Activated CD4-positive, alpha-beta memory T cell treated with anti-CD3 and anti-CD28 coated beads for 36 hours (primary cell): ENCODE measurements at places on chromosomes 12 and 14.

DNA sequence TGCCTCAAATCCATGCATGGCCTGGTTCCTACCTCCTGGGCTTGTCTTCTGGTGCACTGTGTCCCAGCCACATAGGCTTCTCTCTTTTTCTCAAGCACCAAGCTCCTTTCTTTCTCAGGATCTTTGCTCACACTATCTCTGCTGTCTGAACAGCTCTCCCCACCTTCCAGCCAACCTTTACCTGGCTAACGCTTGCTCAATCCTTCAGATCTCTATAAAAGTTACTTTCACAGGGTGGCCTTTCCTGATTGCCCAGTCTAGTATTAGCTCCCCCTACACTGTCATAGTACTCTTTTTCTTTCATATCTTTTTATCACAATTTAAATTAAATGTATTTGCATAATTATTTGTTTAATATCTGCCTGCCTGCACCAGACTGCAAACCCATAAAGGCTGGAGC, 3.8 kb downstream of the PARP11 start:
- H3K36me3 ChIP-seq: peaks cover 19% of the 10 kb centered on the region
- H3K27ac ChIP-seq: peak overlapping the region; percentile 76
- no peak for DNase-seq
- no peak overlapping the region for H3K4me3 ChIP-seq
- H3K4me1 ChIP-seq: peaks cover 55% of the 10 kb centered on the region

GRCh38 chr12:70365398-70365647, 767 bp upstream of the KCNMB4 start:
- H3K4me3 ChIP-seq: peak overlapping the region; percentile 73
- no peak overlapping the region for H3K27ac ChIP-seq

DNA sequence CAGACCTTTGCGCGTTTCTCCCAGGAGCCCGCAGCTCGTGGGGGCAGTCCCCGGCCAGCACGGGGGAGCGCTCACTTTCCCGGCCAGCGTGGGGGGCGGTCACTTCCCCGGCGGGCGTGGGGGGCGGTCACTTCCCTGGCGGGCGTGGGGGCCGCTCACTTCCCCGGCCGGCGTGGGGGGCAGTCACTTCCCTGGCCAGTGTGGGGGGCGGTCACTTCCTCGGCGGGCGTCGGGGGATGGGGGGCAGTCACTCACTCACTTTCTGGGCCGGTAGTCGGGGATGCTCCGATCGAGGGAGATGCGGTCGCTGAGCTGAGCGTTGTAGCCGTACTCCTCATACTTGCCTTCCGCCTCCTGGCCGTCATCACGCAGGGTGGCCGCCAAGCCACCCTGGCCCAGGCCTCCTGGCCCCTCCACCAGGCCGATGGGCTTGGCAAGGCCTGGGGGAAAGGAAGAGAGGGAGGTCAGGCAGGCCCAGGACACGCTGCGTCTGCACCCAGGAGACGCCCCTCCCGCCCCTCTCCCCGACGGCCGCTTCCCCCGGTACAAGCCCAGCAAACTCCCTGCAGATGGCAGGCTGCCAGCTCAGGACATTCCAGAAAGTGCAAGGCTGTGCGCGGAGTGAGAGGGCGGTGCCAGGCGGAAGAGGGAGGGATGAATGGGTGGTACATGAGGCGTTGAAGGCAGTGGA, 43.3 kb downstream of the GALNT9 start:
- no peak overlapping the region for H3K4me3 ChIP-seq
- peaks cover 15% of the 10 kb centered on the region for H3K4me1 ChIP-seq
- H3K27me3 ChIP-seq: peaks cover 25% of the 10 kb centered on the region
- no peaks in the 10 kb centered on the region for H3K36me3 ChIP-seq
- peak; percentile 15 for DNase-seq

DNA sequence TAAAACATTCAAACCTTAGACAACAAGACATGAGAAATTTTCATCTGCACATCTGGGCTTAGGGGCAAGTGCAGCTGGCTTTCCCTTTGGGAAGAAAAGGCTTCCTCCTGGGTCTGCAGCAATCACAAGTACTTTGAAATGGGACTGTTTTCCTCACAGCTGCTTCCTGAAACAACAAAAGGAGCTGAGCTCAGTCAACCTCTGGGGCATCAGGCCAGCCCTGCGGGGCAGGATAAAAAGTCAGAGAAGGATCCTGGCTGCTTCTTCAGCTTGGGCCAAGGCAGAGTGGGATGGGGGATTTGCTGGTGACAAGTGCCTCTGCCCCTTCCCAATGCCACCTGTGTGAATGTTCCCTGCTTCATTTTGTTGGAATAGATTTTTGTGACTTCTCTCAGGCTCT, 16.2 kb upstream of the SDR39U1 start:
- H3K27me3 ChIP-seq: no peaks in the 10 kb centered on the region
- DNase-seq: no peak
- peaks cover 5% of the 10 kb centered on the region for H3K4me1 ChIP-seq
- H3K36me3 ChIP-seq: peaks cover 11% of the 10 kb centered on the region

GRCh38 chr14:23217032-23218020, 20.4 kb upstream of the RNF212B start:
- H3K27ac ChIP-seq: no peak overlapping the region
- no peaks in the 10 kb centered on the region for H3K36me3 ChIP-seq
- no peak for DNase-seq

GRCh38 chr12:104354167-104354867, 50.8 kb downstream of the EID3 start:
- DNase-seq: no peak
- no peak overlapping the region for H3K27ac ChIP-seq
- peaks cover 10% of the 10 kb centered on the region for H3K36me3 ChIP-seq
- H3K4me3 ChIP-seq: no peak overlapping the region

GRCh38 chr12:32261638-32262037, 137.7 kb upstream of the FGD4 start:
- no peaks in the 10 kb centered on the region for H3K27me3 ChIP-seq
- DNase-seq: peak; percentile 25
- peaks cover 11% of the 10 kb centered on the region for H3K4me1 ChIP-seq
- H3K4me3 ChIP-seq: no peak overlapping the region
- peaks cover 4% of the 10 kb centered on the region for H3K36me3 ChIP-seq
- H3K27ac ChIP-seq: no peak overlapping the region

DNA sequence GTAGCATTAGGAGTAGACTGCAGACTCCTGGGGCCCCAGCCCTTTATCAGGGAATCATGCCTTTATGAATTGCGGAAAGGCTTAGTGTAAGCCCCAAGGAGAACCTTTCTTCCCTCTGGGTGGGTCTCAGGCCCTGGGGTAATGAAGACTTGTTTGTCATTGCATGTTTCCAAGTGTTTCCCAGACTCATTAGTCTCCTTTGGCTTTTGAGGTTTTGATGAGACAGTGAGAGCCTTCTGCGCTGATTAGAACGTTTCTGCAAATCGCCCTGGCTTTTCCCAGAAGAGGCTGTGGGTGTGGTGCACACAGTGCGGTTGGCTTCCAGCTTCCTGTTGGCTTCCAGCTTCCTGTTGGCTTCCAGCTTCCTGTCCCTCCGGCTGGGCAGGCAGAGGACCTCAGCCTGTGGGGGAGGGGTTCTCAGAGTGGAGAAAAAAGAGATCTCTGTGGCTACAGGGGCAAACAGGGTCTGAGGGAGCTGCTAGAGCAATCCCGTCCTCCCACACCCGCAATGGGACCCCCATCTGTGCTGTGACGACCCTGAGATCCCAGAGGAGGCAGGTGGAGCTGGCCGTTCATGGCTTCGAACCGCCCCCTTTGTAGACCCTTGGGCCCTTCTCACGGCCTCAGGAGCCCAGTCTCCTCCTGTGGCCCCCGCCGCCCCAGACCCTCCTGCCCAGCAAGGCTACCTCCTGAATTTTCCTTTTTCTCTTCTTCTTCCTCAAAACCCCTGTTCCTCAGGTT, 42.1 kb downstream of the GPR68 start:
- peaks cover 33% of the 10 kb centered on the region for H3K4me1 ChIP-seq
- H3K4me3 ChIP-seq: no peak overlapping the region
- peaks cover 69% of the 10 kb centered on the region for H3K36me3 ChIP-seq
- peak overlapping the region; percentile 39 for H3K27ac ChIP-seq

DNA sequence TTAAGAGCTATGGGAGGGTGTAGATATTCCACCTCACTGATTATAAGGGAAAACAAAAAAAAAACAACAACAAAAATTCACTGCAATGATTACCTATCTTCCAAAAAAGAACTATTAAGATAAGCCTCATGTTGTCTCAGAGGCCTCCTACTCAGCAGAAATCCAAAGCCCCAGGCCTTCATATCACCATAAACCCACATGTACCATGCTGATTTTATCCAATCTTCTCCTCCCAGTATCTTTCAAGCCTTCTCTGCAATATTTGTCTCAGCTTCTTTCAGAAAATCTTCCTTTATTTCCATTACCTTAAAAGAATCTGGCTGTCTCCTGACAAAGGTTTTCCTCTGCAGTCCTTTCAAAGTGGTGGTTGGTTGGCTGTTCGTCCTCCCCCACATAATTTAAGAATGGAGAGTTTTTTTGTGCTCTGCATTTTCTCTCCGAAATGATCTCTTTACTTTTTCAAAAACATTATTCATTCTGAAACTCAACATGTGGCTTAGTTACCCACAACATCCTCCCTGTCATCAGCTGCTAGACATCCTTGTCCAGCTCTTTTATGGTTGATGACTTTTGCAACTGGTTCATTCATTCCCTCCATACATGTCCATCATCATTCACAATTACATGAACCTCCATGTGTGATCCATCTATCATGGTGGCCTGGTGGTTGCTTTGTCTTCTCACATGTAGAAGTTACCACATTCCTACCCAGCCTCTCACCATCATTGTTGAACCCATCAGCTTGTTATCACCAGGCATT, 2.9 kb upstream of the EPYC start:
- no peak overlapping the region for H3K4me3 ChIP-seq
- no peak for DNase-seq
- no peak overlapping the region for H3K27ac ChIP-seq
- H3K4me1 ChIP-seq: peaks cover 14% of the 10 kb centered on the region
- H3K36me3 ChIP-seq: no peaks in the 10 kb centered on the region

- DNase-seq: no peak
- no peak overlapping the region for H3K27ac ChIP-seq
- H3K4me1 ChIP-seq: peaks cover 39% of the 10 kb centered on the region
- no peak overlapping the region for H3K4me3 ChIP-seq
Measured at GRCh38 chr12:25372969-25373817, 122.5 kb upstream of the KRAS start.

- H3K27me3 ChIP-seq: no peaks in the 10 kb centered on the region
- peaks cover 3% of the 10 kb centered on the region for H3K36me3 ChIP-seq
Measured at GRCh38 chr14:65366802-65367565, 45.5 kb upstream of the FUT8 start.

GRCh38 chr12:112018571-112019237, 5.5 kb downstream of the ERP29 start:
- no peaks in the 10 kb centered on the region for H3K27me3 ChIP-seq
- H3K4me1 ChIP-seq: peaks cover 54% of the 10 kb centered on the region
- H3K4me3 ChIP-seq: no peak overlapping the region
- H3K27ac ChIP-seq: peak overlapping the region; percentile 59
- DNase-seq: no peak
- H3K36me3 ChIP-seq: peaks cover 31% of the 10 kb centered on the region

GRCh38 chr14:96673706-96674105, 123.5 kb upstream of the VRK1 start:
- no peak overlapping the region for H3K4me3 ChIP-seq
- H3K4me1 ChIP-seq: no peaks in the 10 kb centered on the region
- no peak overlapping the region for H3K27ac ChIP-seq
- no peaks in the 10 kb centered on the region for H3K36me3 ChIP-seq

DNA sequence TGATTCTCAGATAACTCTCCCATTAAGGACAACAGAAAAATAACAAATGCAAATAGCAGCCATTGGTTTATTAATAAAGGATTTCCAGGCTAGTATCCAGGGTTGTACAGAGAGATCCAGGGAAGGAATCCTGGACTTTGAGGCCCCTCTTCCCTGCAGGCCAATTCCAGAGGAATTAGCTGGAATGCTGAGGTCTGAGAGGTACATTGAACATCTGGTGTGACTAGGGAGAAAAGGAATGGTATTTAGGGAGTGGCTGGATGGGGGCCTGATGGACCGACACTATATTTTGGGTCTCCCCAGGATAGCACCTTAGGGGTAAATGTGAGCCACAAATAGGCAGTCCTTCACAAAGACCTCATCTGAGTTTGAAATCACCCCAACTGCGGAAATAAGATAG, 924.5 kb downstream of the AACS start:
- peaks cover 5% of the 10 kb centered on the region for H3K27me3 ChIP-seq
- H3K36me3 ChIP-seq: no peaks in the 10 kb centered on the region
- no peaks in the 10 kb centered on the region for H3K4me1 ChIP-seq

DNA sequence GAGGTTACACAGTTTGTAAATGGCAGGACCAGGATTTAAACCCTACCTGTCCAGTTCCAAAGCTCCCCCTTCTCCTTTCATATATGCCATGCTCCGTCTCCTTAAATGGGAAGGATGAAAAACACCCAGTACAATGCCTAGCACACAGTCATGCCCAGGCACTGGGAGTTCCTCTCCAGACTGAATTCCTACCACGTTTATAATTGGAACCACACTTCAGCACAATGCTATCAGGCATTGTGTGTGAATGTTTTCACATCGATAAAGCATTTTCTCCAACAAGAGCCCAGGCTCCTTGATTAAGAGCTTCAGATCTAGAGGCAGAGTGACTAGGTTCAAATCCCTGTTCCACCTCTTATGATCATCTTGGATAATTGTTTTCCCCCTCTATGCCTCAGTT, 2.7 kb upstream of the NUAK1 start:
- no peaks in the 10 kb centered on the region for H3K36me3 ChIP-seq
- no peak overlapping the region for H3K4me3 ChIP-seq
- no peak overlapping the region for H3K27ac ChIP-seq
- H3K27me3 ChIP-seq: peaks cover 50% of the 10 kb centered on the region
- no peak for DNase-seq
- H3K4me1 ChIP-seq: peaks cover 11% of the 10 kb centered on the region

GRCh38 chr14:58557242-58557641, 80.5 kb upstream of the DACT1 start:
- H3K27me3 ChIP-seq: no peaks in the 10 kb centered on the region
- DNase-seq: no peak
- no peak overlapping the region for H3K4me3 ChIP-seq
- peaks cover 4% of the 10 kb centered on the region for H3K4me1 ChIP-seq

DNA sequence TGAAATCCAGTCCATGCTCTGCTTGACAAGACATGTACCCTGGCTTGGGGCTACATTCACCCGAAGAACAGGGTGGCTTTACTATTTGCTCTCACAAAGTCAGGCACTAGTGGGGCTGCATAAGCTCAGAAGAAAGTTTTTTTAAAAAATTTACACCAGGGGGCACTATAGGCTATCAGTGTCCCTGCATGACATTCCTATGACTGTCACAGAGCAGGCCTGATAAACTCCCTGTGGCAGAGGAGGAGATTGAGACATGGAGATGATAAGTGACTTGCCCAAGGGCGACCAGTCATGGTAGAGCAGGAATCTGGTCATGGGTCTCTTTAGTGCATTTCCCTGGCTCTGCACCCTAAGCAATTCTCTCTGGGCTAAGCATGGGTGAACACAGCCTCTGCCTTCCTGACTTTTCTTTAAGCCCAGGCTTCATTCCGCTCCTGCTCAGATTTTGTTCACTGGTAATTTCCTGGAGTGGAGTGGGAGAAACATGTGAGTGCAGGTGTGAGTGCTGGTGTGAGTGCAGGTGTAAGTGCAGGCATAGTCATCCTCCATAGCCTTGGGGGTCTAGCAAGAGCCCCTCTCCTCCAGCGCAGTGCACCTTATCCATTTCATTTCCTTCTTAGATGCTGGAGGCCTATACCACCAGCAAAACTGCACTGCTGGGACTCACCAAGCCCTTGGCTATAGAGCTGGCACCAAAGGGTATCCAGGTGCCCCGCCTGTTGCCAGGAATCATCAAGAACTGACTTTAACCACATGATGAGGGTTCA, 91.6 kb downstream of the DHRS2 start:
- H3K27me3 ChIP-seq: peaks cover 7% of the 10 kb centered on the region
- DNase-seq: no peak
- H3K27ac ChIP-seq: no peak overlapping the region
- no peaks in the 10 kb centered on the region for H3K36me3 ChIP-seq
